ENCODE measurements at places on chromosomes 13 and 19.

DNA sequence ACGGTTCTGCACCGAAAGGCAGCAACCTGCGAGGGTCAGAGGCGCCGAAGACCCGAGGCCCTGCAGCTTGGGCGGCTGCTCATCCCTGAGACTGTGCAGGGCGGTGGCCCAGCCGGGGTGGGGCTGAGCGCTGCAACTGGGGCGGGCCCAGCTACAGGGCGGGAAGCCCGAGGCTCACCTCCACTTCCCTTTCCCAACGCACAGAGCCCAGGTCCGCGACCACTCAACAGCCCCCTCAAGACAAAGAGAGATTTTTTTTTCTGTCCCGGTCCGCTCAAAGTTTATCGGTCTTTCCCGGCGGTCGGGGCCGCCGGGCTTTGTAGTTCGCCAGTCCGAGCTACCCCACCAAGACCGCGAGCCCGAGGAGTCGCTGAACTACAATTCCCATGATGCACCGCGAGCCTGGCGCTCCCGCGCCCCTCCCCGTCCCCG, 573 bp downstream of the KATNAL1 start:
- peak; percentile 87 for DNase-seq

GRCh38 chr19:50331221-50331993, 2.2 kb upstream of the KCNC3 start:
- DNase-seq = no peak

GRCh38 chr19:29798774-29799497, 12.9 kb upstream of the CCNE1 start:
- no peak for DNase-seq

GRCh38 chr19:31054430-31054829, 294.8 kb downstream of the TSHZ3 start:
- DNase-seq = peak; percentile 43

DNA sequence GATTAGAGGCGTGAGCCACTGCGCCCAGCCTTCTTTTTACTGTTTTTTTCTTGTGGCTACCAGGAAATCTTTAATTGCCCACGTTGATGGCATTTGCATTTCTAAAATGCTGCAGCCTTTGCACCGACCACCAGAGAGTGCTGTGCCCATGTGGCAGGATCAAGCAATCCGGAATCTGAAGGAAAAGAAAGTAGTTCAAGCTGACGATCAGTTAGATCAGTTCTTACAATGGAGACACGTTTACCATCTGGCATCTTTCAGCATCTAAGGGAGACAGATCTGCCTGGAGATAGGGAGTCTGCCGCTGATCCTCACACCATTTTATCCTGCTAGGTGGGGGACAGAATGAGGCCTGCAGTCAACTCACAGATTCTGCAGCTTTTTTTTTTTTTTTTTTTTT, 19.9 kb downstream of the TINCR start:
- DNase-seq = peak; percentile 46

DNA sequence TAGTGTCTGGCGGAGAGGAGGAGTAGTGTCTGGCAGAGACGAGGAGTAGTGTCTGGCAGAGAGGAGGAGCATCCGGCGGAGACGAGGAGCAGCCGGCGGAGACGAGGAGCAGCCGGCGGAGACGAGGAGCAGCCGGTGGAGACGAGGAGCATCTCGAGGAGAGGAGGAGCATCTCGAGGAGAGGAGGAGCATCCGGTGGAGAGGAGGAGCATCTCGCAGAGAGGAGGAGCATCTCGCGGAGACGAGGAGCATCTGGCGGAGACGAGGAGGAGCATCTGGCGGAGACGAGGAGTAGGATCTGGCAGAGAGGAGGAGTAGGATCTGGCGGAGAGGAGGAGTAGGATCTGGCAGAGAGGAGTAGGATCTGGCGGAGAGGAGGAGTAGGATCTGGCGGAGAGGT, 18.2 kb downstream of the C13orf46 start:
- no peak for DNase-seq

DNA sequence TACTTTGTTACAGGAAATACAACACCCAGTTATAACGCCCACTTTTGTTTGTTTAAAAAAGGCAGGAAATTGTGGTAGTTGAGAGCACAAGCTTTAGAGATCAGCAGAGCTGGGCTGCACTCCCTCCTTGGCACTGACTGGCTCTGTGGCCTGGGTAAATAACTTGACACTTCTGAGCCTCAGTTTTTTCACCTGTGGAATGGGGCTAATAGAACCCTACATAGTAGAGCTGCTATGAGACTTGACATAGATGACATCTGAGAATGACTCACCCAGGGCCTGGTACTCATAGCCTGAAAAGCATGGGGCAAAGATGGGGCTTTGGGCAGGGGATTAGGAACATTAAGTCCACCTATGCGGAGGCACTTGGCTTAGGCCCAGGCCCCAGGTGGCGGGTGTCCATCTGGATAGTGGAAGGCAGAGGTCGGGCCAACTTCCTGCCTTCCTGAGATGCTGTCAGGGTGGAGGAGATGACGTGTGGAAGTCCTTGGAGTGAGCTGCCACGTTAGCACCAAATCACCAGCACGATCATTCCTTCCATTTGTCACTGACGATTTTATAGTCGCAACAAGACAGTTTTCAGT, 159.1 kb downstream of the KATNAL1 start:
- no peak for DNase-seq

DNA sequence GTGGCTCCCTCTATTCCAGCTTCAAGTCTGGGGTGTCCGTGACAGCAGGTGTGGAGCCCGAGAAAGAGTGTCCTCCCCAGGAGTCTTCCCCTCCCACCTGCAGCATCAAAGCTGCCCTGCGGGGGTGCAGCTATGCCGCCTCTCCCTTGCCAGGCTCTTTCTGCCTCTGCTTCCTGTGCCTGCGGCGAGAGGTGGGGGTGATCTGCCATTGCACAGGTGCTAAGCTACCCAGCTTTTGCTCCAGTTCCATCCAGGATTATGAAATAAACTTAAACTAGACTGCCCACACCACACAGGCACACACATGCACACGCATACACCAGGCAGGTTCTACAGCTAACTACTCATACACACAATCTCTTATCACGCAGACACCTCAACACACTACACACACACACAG, 104.7 kb upstream of the CLDN10 start:
- no peak for DNase-seq

DNA sequence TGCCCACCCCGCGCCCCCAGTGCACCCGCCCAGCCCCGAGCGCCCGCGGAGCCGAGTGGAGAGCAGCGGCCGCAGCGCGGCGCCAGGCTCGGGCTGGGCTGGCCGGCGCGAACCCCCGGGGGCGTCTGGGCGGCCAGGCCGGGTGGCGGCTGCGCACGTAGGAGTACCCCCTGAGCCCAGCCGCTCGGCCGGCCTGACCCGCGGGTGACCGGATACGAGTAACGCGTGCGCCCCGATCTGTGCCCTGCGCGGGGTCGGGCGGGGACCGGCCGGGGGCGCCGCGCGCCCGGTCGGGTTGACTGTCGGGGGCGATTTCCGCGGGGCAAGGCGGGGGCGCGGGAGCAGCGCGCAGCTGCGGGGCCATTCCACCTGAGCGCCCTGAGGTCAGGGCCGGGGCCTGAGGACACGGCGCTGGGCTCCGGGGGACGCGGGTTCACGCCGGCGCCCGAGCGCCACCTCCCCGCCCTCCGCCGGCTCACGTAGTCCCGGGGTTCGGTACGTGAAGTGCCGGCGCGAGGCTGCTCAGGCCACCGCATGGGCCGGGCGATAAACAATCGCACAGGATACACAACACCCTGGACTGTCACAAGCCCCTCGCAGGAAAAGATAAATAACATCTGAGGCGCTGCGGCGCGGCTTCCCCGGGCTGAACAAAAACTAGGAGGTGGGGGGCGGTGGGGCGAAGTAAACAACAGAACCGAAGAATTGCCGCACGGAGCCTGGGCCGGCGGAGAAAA, 37.6 kb upstream of the FLT1 start:
- no peak for DNase-seq

DNA sequence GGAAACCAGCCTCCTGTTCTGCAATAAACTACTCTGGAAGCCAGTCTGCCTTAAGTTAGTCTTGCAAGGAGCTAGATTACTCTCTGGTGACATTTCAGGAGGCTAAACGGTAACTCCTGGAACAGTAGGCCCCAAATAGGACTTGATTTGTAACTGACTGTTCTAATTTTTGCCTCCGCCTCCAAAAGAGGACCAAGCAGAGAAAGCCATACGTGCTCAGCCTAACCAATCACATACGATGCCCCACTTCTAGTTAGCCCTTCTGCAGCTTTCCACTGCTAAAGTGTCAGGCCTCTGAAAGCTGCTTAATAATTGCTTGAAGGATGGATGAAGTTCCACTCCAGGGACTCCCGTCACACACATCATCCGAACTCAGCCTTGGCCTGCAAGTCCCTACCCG, 744 bp downstream of the ZNF805 start:
- DNase-seq = peak; percentile 12

GRCh38 chr19:3507371-3508120, 1.4 kb downstream of the FZR1 start:
- peak; percentile 37 for DNase-seq

DNA sequence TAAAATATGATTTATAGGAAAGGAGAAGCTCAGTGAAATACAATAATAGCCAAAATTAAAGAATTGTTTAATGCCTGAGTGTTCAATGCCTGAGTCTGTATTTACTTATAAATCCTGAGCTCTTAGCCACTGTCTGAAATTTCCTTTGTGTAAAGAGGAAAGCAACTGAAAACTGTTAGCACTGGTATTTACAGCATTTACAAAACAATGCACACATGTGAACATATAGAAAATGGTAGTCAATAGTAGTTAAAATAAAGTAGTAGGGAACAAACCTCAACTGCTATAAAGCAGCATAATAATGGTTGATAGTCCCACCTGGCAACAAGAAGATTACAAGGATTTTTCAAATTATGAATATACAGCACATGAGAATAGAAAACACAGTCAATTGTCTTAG, 1137.1 kb upstream of the ATXN8OS start:
- DNase-seq = no peak

DNA sequence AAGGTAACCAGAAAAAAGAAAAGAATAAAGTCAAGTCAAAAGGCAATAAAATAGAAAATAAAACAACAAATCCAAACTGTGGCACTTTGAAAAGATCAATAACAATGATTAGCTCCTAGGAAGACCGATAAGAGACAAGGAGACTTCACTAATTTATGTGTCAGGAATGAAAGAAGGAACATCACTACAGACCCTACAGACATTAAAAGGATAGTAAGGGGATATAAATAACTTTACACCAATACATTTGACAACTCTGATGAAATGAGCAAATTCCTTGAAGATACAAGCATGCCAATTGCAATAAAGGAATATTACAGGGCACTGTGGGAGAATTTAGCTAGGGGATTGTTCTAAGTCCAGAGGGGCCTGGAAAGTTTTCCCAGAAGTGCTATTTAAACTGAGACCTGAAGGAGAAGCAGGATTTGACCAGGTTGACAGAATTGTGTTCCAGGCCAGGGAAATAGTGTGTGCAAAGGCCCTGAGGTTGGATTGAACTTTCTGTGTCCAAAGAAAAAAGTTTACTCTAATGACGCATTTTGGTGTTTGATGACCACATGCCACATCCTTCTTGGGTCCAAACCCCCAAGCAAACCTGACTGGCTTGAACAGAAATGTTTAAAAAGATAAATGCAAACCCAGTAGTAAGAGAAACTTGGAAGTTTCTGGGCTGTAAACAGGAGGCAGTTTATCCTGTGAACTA, 1.6 kb upstream of the C19orf38 start:
- no peak for DNase-seq

- no peak for DNase-seq
These were observed 43.1 kb downstream of the ZNF611 start for GRCh38 chr19:52691737-52692136.

DNA sequence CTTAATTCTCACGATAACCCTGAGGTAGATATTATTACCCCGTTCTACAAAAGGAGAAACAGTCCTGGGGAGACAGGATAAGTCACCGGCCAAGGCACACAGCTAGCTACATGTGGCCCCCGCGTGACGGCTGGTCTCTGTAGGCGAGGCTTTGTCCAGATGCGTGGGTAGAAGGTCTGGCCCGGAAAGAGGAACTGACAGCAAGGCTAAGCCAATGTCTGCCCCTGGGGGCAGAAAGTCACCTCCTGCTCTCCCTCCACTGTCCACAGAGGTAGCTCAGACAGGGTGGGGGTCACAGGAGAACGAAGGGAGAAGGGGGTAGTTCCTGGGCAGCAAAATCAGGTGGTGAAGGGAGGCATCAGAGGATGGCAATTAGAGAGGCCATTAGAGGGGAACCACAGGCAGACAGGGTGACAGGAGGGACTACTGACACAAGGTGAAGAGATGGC, 1.8 kb downstream of the APOC4 start:
- peak; percentile 14 for DNase-seq

DNA sequence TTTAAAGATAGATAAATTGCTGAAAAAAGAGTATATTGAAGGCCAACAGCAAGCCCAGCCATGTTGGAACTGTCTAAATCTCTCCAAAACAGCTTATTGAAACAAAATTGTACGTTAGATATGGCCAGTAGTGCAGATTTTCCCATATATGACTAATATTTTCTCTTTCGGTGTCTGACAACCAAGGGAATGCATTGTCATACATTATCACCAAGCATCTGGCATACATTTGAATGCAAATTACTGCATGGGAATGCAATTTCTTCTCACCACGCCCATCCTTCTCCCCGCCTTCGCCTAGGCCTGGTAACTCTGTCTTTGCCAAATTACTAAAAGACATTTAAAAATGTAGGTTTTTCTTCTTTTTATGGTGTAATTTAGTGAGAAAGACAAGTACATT, 32.5 kb upstream of the IRS2 start:
- no peak for DNase-seq

DNA sequence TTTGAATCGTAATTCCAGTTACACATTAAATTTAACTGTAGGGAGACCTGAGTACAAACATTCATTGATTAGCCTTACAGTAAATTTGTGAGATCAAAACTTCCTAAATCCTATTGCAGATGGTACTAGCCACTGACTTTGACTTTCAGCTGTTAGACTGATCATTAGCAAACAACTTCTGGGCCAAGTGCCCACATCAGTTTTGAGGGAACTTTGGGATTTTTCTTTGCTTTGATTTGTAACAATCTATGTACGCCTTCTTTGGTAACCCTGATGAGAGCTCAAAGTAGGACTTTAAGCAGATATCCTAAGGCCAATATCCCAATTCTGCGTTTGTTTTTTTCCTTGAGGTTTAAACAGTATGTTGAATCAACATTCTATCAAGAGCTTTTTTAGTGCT, 131.5 kb downstream of the DLEU7 start:
- DNase-seq = no peak

- DNase-seq = no peak
These were observed 80.3 kb downstream of the EFNB2 start for GRCh38 chr13:106455190-106455589.

- no peak for DNase-seq
These were observed 18.9 kb upstream of the LRP3 start for GRCh38 chr19:33175156-33175782.

- no peak for DNase-seq
These were observed 295.1 kb downstream of the MYO16 start for GRCh38 chr13:108924541-108924940.

Data from mammary epithelial cell (primary cell).